ENCODE measurements at places on chromosomes 2 and 18. TPM values are rescaled to one million over a fixed set of nuclear protein-coding genes. Genes with fewer than 3 reads are reported as not detected.

DNA sequence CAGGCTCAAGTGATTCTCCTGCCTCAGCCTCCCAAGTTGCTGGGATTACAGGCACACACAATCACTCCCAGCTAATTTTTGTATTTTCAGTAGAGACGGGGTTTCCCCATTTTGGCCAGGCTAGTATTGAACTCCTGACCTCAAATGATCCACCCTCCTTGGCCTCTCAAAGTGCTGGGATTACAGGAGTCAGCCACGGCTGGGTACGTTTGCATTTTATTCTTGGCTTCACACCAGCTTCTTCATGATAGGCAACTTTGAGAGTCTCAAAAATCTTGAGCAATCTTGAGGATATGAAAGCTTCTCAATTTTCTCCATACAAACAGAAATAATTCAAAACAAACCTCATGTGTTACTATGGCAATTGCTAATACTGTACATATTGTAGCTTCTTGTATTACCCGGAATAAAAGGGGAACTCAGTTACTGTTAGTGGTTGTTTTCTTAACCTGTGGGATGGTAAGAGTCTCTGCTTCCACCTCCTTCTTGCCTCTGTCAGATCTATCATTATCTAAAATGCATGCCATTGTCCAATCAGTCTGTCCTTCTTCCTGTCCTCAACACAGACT is 102.9 kb upstream of the SYT4 start:
- no peaks in the 10 kb centered on the region for H3K27me3 ChIP-seq
- DNase-seq: no peak
- H3K27ac ChIP-seq: no peak overlapping the region
- H3K36me3 ChIP-seq: no peaks in the 10 kb centered on the region

GRCh38 chr18:46720521-46720920 is 36.3 kb downstream of the ST8SIA5 start:
- no peaks in the 10 kb centered on the region for H3K36me3 ChIP-seq
- H3K4me1 ChIP-seq: no peaks in the 10 kb centered on the region
- DNase-seq: no peak

MITD1 gene
- total RNA-seq: 11.8 TPM

- no peak overlapping the region for H3K4me3 ChIP-seq
- H3K4me1 ChIP-seq: no peaks in the 10 kb centered on the region
- no peaks in the 10 kb centered on the region for H3K27me3 ChIP-seq
- H3K27ac ChIP-seq: no peak overlapping the region
- no peaks in the 10 kb centered on the region for H3K36me3 ChIP-seq
- DNase-seq: no peak
Observed at GRCh38 chr2:188477564-188478103, 186.0 kb downstream of the GULP1 start.

NT5C1B gene
- not detected for total RNA-seq

- H3K4me1 ChIP-seq: no peaks in the 10 kb centered on the region
- no peak overlapping the region for H3K27ac ChIP-seq
- no peak overlapping the region for H3K4me3 ChIP-seq
- no peak for DNase-seq
- H3K36me3 ChIP-seq: no peaks in the 10 kb centered on the region
Observed at GRCh38 chr18:49616618-49617328, 54.9 kb downstream of the LIPG start.

- no peaks in the 10 kb centered on the region for H3K4me1 ChIP-seq
- DNase-seq: no peak
- H3K4me3 ChIP-seq: no peak overlapping the region
Observed at GRCh38 chr2:58800881-58801280, 559.8 kb upstream of the FANCL start.

- no peak for DNase-seq
- peaks cover 36% of the 10 kb centered on the region for H3K36me3 ChIP-seq
- H3K4me3 ChIP-seq: peak overlapping the region; percentile 80
- no peak overlapping the region for H3K27ac ChIP-seq
Observed at GRCh38 chr2:95158441-95158840, 1.2 kb downstream of the ZNF514 start.

DNA sequence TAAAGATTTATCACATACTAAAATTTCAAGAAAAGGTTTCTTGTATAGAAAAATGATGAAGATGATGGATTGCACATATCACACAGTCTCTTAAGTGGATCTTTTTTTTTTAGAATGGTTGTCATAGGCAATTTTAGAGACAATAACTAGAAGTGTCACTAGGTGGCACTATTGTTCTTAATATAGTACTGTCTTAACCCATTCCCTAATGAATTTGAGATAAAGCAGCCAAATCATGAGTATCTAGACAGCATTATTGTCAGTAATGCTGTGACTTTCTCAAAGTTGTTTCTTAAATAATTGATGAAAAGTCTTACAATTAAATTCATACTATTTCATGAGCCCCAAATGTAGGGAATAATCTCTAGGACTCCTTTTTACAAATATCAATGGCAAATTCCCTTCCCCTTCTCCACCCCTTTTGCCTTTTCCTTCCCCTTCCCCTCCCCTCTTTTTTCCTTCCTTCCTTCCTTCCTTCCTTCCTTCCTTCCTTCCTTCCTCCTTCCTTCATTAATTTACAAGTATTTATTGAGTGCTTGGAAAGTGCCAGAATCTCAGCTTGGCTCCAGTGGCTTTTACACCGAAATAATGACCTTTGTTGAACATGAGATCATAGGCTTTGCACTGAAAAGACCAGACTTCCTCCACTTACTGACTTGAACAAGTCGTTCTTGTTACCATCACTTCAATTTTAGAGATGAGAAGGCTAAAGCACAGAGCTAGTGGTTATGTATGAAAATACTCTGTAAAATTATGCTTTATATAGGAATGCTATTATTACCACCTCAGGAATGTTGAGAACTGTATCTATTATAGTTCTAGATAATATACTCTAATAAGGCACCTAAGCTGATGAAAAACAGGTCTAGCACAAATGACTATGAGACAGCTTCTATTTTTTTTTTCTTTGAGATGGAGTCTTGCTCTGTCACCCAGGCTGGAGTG is 19.8 kb downstream of the MYL12B start:
- H3K4me3 ChIP-seq: no peak overlapping the region
- H3K36me3 ChIP-seq: peaks cover 17% of the 10 kb centered on the region
- H3K27ac ChIP-seq: peak overlapping the region; percentile 69
- H3K27me3 ChIP-seq: no peaks in the 10 kb centered on the region
- peaks cover 24% of the 10 kb centered on the region for H3K4me1 ChIP-seq

DNA sequence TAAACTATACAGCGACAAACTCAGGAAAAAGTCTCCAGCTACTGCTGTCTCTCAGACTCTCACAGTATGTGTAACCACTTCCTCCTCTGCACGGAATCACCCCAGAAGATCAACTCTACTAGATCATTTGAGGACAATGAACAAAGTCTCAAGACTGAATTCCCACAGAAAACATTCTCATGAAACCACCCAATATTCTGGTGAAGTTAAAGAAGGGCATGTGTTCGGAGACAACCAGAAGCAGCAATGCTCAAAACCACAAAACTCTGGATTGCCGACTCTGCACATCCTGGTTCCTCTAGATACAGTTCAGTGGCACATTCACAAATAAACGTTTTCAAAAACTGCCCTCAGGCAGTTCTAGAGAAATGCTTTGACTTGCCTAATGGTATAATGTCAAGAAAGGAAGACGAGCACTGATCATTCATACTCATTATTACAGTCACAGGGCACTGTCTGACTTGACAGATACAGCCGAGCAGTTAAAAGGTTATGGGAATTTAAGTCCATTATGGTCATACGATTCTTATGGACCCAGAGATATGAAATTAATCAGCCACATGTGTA is 91.9 kb upstream of the STK17B start:
- H3K27ac ChIP-seq: no peak overlapping the region
- no peaks in the 10 kb centered on the region for H3K36me3 ChIP-seq
- H3K4me1 ChIP-seq: peaks cover 18% of the 10 kb centered on the region

DNA sequence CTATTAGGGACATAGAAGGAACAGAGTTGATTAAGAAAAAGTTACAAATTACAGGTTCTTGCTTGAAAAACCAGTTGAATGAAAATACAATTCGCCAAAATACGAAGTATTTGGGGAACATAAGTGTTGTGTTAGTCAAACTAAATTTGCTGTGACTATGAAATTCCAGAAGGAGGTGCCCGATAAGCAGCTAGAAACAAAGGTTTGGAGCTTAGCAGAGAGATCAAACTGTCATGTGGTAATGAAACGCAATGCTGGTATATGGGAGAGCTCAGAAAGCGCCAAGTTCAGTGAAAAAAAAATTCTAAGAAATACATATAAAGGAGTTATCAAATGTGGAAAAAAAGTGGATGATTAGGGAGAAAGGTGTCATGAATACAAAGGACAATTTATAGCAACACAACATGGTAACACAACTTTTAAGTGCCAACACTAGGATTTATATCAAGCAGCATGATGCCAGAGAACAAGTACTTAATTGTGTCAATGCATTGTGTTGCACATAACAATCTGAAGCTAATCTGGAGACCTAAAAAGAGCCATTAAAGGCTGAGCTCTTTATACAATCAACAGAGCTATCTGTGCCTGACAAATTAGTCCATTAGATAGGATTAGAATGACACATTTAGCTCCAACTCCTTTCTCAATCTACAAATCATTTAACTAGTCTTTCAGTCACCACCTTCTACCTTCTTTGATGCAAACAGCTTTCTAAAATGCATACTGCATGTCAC is 31.2 kb downstream of the SMAD2 start:
- H3K4me3 ChIP-seq: no peak overlapping the region
- no peaks in the 10 kb centered on the region for H3K27me3 ChIP-seq
- no peak for DNase-seq

DNA sequence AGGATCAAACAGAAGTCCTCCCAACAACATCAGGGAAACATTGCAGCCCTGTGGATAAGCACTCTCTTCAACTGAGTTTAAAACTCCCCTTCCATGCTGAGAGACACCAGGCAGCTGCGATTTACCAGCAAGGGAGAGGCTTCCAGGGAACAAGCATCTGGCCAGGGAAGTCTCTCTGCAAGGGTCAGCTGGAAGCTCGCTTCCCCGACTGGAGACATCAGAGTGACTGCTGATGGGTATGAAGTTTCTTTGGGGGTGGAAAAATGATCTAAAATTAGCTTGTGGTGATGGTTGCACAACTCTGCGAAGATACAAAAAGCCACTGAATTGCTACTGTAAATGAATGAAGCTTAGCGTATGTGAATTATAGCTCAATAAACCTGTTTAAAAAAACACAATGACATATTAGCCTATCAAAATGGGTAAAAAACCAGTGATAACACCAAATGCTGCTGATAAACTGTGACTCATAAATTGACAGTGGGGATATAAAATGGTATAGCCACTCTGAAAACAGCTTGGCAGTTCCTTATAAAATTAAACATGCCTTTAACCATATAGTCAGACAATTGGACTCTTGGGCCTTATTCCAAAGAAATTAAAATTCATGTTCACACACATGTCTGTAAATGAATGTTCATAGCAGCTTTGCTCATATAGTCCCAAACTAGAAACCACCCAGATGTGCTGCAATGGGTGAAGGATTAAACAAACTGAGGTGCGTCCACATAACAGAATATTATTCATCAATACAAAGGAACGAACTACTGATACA is 1082.0 kb downstream of the SOCS6 start:
- H3K27ac ChIP-seq: no peak overlapping the region
- H3K36me3 ChIP-seq: no peaks in the 10 kb centered on the region
- no peak overlapping the region for H3K4me3 ChIP-seq
- DNase-seq: no peak
- no peaks in the 10 kb centered on the region for H3K4me1 ChIP-seq
- no peaks in the 10 kb centered on the region for H3K27me3 ChIP-seq

GRCh38 chr2:207905546-207905945 is 119.8 kb downstream of the PLEKHM3 start:
- no peaks in the 10 kb centered on the region for H3K27me3 ChIP-seq
- DNase-seq: no peak
- H3K27ac ChIP-seq: no peak overlapping the region
- H3K36me3 ChIP-seq: peaks cover 4% of the 10 kb centered on the region

MYCN gene
- 0.30 TPM for total RNA-seq

- no peak overlapping the region for H3K27ac ChIP-seq
- no peak overlapping the region for H3K4me3 ChIP-seq
- no peaks in the 10 kb centered on the region for H3K36me3 ChIP-seq
- H3K27me3 ChIP-seq: no peaks in the 10 kb centered on the region
Observed at GRCh38 chr2:149004836-149005235, 33.7 kb upstream of the LYPD6B start.

DNA sequence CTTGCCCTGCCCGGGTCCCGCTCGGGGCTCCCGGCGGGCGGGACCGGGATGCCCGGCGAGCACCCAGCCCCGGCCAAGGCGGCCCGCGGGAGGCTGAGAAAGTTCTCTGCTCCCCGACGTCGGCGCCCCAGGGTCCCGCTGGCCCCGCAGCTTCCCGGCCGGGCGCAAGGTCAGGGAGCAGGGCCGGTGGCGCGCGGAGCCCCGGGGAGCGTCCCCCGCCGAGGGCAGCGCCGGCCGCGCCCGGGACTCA is 331 bp downstream of the SERPINE2 start:
- no peak for DNase-seq
- H3K4me3 ChIP-seq: peak overlapping the region; percentile 53
- H3K27ac ChIP-seq: peak overlapping the region; percentile 46
- H3K36me3 ChIP-seq: no peaks in the 10 kb centered on the region

ANO7 gene
- total RNA-seq: 1.3 TPM

AQP4 gene
- total RNA-seq: 14.9 TPM

SLC23A3 gene
- total RNA-seq: 0.33 TPM

MFSD2B gene
- total RNA-seq: 0.30 TPM

GRCh38 chr2:165575044-165575615 is 105.6 kb downstream of the CSRNP3 start:
- no peak overlapping the region for H3K4me3 ChIP-seq
- H3K27ac ChIP-seq: no peak overlapping the region
- DNase-seq: no peak
- no peaks in the 10 kb centered on the region for H3K27me3 ChIP-seq

DNA sequence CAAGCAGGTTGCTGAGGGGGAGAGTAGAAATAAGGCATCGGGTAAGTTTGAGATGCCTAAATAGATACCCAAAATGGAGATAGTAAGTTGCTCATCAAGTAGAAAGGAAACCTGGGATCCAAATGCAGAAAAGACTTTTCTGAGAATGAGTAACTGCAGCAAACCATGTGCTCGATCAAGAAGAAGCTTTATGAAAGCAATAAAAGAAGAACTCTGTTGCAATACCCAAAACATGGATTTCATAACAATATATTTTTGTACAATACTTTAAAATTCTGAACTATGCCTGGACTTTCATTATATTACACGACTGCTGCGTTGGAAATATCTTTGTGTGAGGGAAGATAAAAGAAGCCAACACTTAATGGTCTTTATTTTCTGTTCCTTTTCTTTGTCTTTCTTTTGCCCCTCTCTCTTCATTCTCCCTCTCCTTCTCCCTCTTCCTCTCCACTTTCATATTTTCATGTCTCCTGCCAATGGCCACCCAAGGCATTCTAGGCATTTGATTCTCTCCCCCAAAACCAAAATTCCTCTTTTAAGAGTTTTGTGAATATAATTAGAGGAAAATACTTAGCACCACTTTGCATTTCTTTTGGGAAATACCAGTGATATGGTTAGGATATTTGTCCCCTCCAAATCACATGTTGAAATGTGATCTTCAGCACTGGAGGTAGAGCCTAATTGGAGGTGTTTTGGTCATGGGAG is 257.6 kb downstream of the MREG start:
- H3K36me3 ChIP-seq: no peaks in the 10 kb centered on the region
- H3K27ac ChIP-seq: no peak overlapping the region
- no peak for DNase-seq
- no peak overlapping the region for H3K4me3 ChIP-seq
- peaks cover 7% of the 10 kb centered on the region for H3K4me1 ChIP-seq

GRCh38 chr18:11661430-11661829 is 27.6 kb upstream of the GNAL start:
- H3K4me1 ChIP-seq: no peaks in the 10 kb centered on the region
- H3K27ac ChIP-seq: no peak overlapping the region
- H3K27me3 ChIP-seq: no peaks in the 10 kb centered on the region
- H3K4me3 ChIP-seq: no peak overlapping the region
- H3K36me3 ChIP-seq: no peaks in the 10 kb centered on the region
- no peak for DNase-seq

Measured in right atrium auricular region (tissue), 2 donors.